CD4-positive, alpha-beta T cell treated with Interleukin-15 for 4 hours (primary cell): ENCODE measurements at places on chromosomes 11 and 22.
A peak's percentile ranks its signal among the peaks of the same experiment; 100 is the strongest.

GRCh38 chr11:961921-962320, 36.3 kb downstream of the AP2A2 start:
- no peak for DNase-seq

DNA sequence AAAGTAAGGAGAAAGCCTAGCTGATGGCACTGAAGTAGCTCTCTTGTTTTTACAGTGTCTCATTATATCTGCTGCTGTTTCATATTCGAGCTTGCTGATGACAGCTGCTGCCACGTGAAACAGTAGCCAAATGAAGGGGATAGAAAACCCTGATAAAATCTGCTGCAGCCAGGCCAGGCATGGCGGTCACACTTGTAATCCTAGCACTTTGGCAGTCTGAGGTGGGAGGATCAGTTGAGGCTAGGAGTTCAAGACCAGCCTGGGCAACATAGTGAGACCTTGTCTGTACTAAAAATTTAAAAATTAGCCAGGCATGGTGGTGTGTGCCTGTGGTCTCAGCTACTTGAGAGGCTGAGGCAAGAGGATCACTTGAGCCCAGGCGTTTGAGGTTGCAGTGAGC, 13.4 kb downstream of the IFT46 start:
- no peak for DNase-seq

DNA sequence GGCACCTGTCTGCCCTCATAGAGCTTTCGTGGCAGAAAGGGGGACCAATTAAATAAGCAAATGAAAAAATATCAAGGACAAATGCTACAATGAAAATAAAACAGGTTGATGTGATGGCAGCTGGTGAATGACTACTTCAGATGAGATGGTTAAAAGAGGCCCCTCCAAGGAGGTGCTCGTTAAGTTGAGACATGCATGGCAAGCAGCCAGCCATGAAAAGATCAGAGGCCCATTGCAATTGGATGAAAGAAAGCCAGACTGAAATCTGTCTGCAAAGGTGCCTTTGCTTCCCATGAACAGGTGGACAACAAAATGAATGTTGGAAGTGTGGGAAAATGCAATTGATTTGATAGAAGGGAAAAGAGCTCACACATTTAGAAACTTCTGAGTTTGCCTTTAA, 848 bp upstream of the TRPC6 start:
- no peak for DNase-seq

- no peak for DNase-seq
Measured at GRCh38 chr22:46121079-46121478, 29.2 kb upstream of the PPARA start.

- no peak for DNase-seq
Measured at GRCh38 chr11:129115652-129116586, 76.2 kb downstream of the ARHGAP32 start.

GRCh38 chr11:70470127-70470526, 71.8 kb downstream of the CTTN start:
- no peak for DNase-seq

DNA sequence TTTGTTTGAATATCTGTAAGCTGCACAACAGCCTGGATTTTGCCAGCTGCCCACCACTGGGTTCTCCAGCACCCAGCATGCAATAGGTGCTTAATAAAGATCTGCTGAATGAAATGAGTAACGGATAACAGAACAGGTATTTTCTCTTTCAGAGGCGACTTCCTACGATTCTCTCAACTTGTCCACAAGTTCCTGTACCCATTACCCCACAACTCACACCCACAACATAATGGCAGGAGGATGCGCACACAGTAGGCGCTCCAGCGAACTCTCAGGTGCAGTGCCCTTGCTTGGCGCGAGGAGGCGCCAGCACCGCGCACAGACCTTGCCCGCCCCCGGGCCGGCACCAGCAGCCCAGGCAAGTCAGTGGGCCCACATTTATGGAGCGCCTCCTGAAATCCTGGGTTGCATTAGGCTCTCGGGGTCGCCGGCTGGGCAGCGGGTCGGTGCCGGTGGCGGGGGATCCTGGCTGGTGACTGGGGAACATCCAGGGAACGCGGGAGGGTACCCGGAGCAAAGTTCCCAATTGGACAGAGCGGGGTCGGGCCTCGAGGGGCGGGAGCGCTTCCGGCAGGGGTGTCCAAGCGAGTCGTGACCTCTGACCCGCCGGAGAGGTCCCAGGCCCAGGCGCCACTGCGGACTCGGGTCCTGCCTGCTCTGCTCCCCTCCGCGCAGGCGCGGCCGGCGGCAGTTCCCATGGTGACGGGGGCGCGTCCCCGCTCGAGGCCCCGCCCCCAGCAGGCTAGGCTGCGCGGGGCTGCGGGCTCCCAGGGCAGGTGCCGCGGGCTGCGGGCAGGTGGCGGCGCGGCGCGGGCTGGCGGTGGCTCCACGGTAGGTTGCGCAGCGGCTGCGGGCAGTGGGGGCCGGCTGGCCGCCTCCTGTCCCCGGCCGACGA, at the start of gene KIAA1671:
Gene KIAA1671 (plus strand): TSS at position 775 of the 895 bp plus-strand sequence. CDS start 75,284 bp downstream, outside the sequence.
- DNase-seq = peak; percentile 83

DNA sequence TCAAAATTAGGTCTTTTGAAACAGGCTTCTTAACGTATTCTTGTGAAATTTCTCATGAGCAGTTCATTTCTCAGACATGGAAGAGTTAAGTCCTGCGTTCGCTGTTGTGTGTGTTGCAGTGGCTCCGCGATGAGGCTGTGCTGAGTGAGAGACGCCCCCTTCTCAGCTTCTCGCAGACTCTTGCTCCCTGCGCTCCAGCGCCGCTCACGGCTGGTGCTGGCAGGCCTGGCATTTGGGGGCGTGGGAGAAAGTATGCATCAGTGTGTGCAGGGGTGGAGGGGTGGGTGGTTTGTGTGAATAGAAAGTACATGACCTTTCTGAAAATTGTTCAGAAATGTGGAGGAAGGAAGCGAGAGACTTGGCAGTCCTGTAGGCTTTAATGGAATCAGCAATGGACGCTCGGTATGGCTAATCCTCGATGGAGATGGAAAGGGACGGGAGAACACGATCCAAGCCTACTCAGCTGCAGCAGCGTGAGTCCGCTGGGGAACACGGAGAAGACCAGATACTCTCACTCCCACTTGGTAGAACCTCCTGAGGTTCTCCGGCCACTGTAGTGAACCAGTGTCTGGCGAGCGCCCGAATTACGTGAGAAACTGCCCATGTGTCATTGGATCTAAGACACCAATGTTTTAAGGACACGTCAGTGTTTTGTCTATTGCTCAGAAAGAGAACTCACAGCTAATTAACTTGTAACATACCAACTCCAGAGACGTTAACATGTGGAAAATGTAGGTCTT, 5.9 kb downstream of the TAB1 start:
- no peak for DNase-seq

DNA sequence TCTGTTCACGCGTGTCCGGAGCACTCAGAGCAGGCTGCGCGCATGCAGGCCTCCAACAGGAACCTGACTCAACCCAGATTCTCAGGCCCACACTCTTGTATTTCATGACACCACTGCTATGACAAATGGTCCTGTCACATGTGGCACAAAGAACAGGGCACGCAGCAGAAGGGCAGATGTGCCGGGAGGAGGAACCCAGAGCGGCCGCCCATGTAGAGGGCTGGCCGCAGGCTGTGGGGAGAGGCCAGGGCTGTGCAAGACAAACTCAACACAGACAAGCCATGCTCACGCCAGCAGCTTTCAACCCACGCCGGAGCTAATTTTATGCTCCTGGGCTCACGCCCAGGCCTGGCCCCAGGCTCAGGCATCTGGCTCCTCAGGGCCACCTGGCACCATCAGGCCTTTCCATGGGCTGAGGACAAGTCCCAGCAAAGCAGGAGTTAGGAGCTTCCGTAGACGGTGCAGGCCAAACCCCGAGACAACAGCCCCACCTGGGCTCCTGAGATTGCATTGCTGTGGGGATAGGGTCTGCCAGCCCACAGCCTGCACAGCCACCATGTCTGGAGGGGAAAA, 40.0 kb downstream of the DUSP8 start:
- DNase-seq = no peak
